Activated CD8-positive, alpha-beta memory T cell treated with anti-CD3 and anti-CD28 coated beads, Interleukin-2, amount 10 ng/mL, durations not matched to agents 7 days and 5 days (primary cell): ENCODE measurements at places on chromosomes 3 and 15. TPM values are rescaled to one million over a fixed set of nuclear protein-coding genes. Genes with fewer than 3 reads are reported as not detected.

DNA sequence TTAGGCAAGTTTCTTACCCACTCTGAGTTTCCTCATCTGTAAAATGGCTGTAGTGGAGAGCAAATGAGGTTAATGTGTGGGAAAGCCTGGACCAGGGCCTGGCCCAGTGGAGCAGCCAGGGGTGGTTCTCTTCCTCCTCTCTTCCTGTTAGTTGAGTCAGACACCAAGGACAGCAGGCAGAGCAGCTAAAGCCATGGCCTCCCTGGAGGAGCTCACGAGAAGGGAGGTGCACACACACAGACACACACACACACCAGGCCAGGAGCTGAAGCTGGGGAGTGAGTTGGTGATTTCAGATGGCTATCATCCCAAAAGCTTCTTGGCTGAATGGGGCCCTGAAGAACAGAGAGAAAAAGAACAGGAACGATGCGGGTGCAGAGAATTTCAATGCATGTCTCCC is 33.2 kb upstream of the TSPAN3 start:
- DNase-seq, result no peak

DNA sequence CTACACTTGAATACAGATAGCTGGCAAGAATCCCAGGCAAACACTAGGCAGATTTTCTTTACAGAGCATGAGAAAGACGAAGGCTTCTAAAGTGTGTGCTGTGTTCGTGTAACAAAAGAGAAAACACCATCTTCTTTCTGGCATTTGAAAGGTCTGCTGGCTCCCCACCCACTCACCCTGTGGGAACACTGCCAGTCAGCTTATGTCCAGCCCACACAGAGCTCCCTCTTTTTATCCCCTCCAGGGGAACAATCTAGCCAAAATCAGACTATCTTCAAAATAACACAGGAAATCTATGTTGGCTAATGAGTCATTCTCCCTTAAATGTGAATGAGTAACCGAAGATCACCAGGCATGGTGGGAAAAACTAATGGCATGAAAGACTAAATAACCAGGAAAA is 45.6 kb upstream of the PAQR5 start:
- no peak for DNase-seq

DNA sequence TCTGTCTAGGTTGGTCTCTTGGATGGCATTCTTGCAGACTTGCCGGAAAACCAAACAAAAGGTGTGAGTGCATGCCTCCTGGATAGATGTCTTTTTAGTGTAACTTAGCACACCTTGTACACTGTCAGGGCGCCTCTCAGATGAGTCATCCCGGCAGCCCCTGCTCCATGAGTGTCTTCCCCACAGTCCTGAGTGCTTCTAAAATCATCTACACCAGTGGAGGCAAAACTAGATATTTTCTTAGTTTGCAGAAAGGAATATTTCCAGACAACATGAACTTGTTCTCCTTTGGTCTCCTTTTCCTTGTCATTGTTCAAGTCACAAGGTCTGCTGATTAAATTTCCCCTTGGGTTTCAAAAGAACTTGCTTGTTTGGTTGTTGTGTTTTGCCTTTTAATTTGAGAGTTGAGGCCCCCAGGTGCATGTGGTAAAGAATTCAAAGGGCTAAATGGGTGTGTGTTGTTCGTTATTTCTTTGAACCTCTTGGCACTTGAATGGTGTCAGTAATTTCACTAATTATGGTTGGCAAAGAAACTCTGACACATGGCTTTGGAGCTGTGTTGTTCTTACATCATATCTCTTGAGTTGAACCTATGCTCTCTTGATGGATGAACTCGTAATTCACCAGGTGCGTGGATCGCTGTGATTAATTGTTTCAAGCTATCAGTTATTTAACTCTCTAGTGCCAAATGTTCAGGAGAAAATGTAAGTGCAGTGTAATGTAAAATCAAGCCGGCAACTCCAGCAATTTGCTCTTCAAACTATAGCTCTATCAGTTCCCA is 98.2 kb downstream of the IGF1R start:
- DNase-seq, result no peak

GRCh38 chr15:100055821-100056220 is 286.0 kb downstream of the ADAMTS17 start:
- no peak for DNase-seq

CDHR4 gene
- not detected for total RNA-seq

GRCh38 chr15:42344763-42345162 is 14.5 kb upstream of the CAPN3 start:
- DNase-seq, result no peak

- no peak for DNase-seq
Observed at GRCh38 chr15:90020936-90021507, 19.9 kb downstream of the ZNF710 start.

UBAP1L gene
- 4.7 TPM for total RNA-seq

- DNase-seq, result no peak
Observed at GRCh38 chr15:84752700-84753099, 4.3 kb downstream of the ZNF592 start.

- DNase-seq, result no peak
Observed at GRCh38 chr15:62453375-62453774, 288.3 kb upstream of the C2CD4B start.

DNA sequence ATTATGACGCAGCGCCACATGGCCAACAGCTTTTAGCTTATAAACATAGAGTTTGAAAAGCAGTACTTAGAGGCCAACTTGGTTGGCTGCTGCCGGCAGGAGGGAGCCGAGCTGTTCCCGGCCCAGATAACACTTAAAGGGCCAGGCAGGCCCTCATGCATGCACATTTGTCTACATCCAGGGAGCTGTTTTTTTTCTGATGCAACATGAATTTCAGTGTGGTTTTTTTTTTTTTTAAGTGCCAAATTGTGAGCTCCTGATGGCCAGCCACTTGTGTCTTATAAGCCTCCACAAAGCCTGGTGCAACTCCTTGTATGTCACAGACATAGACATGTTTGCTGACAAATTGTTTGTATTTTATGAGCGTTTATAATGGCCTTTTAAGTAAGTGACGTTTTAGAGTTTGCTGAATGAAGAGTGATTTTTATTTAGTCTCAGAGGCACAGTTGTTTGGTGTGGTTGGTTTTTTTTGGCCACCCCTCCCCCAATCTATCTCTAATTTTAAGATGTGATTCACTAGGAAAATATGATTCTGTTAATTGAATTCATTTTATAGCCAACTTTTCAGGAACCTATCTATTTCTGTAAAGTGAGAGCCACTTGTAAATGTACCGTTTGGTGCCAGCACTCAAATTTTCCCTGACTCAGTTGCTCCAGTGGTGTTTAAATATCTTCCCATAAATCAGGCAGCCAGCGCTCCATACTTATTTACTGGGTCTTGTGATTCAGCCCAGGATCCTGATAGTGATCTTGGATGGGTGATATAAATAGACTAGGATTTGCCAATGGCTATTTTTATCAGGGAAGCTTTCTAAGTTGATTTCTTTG is 134.3 kb downstream of the VGLL4 start:
- no peak for DNase-seq

GRCh38 chr3:131907796-131908195 is 127.0 kb downstream of the CPNE4 start:
- DNase-seq, result no peak

DNA sequence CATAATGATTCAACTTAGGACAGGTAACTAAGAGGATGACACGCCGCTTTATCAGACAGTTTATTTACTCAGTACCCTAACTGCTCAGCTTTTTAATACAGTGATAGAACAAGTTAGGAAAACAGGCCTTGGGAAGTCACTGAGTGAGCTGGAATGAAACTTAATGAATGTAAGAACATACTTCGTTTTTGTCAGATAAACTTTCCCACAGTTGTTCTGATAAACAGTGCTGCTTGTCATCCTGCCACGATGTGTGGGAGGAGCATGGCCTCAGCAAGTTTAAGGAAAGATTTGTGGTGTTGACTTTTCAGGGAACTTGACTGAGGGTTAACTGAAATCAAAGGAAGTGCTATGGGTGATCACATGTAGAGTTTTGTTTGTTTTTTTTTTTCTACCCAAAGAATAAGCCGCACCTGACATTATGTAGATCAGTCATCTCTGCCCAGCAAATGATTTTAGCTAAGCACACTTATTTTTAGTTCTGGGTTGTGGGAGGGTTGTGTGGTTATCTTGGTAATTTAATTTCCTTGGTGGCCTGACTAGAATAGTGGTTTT is 5.6 kb upstream of the P2RY14 start:
- no peak for DNase-seq

DNA sequence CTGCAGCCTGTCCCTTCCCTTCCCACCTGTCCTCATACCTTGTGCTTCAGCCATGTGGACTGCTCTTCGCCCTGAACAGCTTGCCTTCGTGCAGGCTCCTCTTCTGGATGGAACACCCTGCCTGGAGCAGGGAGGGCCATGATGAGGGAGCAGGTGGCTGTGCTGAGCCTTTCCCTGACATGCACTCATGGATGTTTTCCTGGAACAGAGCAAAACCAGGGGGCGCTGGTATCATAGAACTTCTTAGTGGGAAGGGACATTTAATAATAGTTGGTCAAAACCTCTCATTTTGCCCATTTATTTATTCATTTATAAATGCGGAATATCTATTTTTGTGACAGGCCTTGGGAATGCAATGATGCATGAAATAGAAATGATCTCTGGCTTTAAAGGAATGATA is 149.3 kb downstream of the CACNA1D start:
- no peak for DNase-seq

SERINC4 gene
- total RNA-seq, result 0.20 TPM

- no peak for DNase-seq
Observed at GRCh38 chr3:10852066-10852808, 36.2 kb downstream of the SLC6A11 start.

- no peak for DNase-seq
Observed at GRCh38 chr3:171346582-171347300, 113.5 kb downstream of the TNIK start.

DNA sequence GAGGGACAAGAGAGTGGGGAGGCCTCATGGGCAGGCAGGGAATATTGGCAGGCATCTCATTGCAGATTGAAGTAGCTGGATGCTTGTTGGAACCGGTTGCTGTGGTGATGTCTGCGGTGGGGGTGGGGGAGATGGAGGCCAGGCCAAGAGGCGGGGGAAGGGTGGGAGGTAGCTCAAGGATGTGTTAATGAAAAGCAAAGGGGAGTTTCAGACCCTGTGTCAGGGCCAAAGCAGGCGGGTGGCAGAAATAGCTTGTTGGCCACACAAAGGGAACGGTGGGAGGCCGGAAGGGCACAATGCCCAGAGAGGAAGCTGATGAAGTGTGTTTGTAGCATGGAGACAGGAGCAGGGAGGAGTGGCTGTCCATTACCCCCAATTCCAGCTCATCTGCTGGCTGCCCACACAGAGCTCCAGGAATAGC is 28.0 kb downstream of the CCDC33 start:
- DNase-seq, result no peak

DNA sequence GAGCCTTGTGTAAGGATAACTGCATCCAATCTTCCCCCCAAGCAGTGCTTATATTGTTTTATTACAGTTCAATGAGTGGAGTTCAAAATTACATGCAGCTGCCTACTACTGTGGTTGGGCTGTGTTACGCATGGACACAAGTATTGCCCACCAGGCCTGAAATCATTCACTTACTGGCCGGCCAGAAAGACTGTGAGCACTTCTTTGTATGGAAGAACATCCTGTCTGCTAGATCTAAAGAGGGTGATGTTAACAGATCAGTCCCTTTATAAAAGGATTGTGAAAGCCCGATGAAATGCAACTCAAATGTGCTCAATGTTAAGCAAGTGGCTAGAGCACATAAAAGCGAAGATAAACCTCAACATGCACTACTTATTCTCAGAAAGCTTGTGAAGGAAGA is 132.5 kb downstream of the FOXP1 start:
- DNase-seq, result no peak

DNA sequence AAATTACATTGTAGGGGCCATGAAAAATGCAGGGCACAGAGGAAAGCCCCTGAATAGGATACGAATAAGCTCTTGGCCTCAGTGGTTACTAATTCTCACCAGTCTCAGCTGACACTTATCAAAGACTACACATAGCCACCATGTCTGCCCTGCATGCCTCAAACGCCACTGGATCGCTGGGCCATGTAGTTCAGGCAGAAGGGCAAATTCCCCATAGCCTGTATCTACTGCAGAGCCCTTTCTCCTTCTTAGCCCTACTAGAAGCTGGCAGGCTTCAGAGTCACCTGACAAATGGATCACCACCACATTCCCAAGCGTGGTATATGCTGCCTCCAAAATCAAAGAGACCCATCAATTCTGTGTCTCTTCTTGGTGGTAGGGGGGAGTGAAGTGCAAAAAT is 177.4 kb downstream of the MINAR1 start:
- no peak for DNase-seq

- DNase-seq, result no peak
Observed at GRCh38 chr3:24526640-24527212, 32.1 kb upstream of the THRB start.

A4GNT gene
- not detected for total RNA-seq
